ENCODE measurements at places on chromosomes 16 and 17.

GRCh38 chr17:81398176-81398831 lies 3.0 kb downstream of the BAHCC1 start:
- DNase-seq = no peak

DNA sequence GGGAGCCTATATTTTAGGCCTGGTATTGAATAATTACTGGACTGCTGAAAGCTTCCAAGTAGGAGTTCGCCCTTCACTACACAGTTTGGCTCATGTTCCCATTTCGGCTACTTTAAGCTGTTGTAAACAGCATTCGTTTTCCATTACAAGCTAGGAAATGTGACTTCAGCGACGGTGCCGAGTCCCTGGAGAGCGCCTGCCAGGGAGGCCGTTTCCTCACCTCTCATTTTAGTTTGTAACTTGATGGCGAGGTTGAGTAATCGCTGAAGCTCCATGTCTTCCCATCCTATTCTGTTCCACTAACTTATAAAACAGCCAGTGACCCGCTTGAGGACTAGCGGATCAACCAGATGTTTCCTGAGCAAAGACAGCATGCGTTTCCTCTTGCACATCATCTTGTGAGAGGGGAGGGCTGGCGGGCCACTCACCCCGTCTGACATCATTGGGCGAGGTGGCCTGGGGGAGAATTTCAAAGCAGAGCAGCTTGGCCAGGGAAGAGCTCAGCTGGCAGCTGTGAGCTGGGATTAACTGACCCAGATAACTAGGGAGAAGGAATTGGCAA lies 32.9 kb downstream of the PCTP start:
- no peak for DNase-seq

- DNase-seq = no peak
These were observed 70.5 kb downstream of the MPRIP start for GRCh38 chr17:17112628-17113200.

DNA sequence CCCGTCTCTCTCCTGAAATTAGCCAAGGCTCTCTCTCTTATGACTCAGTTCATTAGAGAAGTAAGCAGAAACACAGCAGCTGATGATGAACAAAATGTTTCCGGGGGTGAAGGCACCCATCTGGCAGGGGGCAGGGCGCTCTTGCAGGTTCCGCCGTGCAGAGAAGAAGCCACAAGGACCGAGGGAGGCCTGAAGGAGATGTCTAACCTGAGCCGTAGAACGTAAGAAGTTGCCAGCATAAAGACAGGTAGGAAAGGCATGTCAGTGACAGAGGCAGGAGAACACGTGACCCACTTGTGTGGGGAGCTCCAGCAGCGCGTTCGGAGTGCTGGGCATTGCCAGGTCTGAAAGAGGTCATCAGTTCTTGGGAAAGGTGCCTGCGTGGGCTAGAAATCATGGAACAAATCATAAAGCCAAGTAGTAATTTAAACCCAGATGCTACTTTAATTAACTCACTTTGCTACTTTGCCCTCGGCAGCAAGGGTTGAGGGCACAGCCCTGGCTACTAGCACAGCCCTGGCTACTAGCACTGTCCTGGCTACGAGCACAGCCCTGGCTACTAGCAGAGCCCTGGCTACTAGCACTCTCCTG lies 198.6 kb downstream of the RPTOR start:
- DNase-seq = no peak

DNA sequence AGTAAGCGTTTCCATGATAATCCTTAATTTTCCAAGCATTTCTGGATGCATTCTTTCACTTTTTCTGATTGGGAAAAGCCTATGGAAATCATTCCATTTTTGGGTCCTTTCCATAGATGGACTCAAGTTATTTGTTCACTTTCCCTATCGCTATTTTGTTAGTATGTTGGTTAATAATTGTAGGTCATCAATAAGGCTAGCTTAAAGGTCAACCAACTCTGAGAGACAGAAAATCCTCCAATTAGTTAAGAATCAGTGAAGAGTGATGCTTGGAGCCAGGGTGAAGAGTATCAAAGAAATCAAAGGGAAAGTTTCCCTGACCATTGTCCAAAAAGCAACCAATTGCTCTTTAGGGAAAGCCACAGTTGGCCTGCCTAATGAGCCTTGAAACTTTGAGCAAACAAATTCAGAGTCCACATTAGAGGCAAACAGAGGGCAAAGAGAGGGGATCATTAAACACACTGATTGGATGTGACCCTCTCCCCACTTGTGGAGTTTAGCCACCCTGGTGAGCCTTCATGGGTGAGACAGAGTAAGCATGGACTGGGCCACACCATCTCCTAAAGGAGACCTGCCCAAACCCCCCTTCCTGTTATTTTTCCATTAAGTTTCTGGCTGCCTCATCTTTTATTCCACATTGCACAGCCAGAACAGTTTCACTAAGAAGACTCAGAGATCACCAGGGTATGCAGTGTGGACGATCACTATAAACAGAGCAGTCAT lies 133.4 kb upstream of the DYNLRB2 start:
- no peak for DNase-seq

DNA sequence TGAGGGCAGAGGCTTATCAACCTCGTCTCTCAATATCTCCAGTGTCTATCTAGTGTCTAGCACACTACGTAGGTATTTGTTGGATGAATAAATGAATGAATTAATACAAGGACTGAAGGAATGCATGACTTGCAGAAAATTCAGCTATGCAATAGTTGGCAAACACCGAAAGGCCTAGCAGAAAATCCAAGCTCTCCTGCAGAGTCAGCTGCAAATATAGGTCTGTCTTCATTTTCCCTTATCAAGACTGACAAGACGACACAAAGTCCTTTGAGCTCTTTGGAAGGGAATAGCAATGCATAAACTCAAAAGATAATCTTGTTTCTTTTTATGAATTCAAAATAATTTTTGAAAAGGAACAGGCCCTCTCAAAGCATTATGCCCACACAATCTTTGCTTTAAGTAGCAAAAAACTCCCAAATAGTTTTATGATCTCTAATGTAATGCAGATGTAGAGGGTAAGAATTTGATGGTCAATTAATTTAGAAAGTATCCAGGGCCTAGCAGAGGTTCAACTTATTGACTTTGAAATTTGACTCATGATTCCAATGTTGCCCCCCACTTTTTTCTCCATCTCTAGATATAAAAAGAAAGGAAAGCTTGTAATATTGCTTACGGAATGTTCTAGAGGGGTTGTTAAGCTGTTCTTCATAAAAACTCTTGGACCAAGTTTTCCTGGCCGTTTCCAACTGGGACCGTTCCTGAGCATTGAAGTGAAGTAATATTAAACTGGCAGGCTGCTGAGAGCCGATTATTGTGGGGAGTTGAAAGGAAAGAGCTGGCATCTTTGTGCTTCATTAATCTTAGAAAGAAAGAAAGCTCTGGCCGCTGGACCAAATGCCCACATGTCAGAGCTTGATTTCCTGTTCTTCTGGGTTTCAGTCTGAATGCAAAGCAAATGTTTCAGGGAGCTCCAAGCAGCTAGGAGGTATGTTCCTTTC lies 227.3 kb downstream of the HS3ST3A1 start:
- no peak for DNase-seq

DNA sequence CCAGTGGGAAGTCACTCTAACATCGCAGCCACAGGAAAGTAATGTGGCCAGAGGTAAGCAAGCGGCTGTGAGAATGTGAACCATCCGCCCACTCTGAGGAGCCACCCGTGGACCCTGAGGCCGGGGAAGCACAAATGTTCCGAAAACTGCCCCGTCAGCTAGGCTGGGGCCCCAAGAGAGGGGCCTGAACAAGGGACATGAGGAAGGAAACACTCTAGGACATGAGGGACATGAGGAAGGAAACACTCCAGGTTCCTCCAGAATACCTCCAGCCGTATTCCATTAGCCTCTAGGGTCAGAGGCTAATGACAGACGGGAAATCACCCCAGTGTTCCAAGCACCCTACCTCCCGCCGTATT lies 317 bp downstream of the TEFM start:
- no peak for DNase-seq

GRCh38 chr17:79038545-79039135 lies 14.7 kb downstream of the C1QTNF1 start:
- DNase-seq = no peak

- DNase-seq = no peak
These were observed 26.1 kb upstream of the CYTH1 start for GRCh38 chr17:78808163-78808562.

DNA sequence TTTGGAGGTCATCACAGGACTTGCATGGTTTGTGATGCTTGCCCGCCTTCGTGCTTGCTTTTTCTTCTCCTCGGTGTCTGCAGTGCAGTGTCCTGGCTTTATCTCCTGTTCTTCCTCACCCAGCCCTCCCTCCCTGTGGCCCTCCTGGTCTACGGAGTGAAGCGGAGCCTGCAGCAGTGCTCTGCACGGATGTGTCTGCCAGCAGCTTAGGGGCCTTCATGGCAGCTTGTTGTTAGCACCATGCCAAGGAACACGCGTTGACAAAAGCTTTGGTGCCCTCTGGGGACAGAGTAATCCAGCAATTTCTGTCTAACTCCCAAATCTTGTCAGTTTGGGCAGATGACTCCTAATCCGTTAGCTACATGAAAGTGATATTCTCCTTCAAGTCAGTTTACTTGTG lies 9.9 kb downstream of the DHODH start:
- DNase-seq = no peak

DNA sequence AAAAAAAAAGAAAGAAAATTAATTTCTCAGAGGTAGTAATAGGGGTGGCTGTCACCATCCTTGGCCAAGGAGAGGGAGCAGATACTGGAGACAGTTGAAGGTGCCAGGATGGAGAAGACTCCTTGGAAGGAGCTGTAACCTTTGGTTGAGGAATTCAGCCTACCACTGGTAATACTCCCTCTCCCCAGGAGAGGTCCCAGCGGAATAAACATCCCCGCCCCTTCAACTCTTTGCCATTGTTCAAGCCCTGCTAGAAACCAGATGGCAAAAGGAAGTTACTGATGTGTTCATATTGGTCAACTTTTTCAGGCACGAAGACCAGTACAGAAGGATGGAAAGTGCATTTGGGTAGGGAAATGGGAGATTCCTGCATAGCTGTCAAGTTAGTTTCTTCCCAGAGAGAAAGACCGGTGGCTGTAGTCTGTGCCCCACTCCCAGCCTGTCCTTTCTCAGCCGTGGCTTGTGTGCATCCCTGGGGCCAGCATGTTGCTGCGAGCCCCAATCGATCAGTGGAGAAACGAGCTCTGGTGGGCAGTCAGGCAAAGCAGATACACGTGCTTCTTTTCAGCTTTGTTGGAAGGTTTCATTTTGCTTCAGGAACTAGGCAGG lies 612.1 kb downstream of the MAF start:
- DNase-seq = no peak

- DNase-seq = no peak
These were observed 5.7 kb downstream of the CCDC102A start for GRCh38 chr16:57530522-57531252.

GRCh38 chr16:4113358-4114256 lies 2.6 kb downstream of the ADCY9 start:
- DNase-seq = no peak

DNA sequence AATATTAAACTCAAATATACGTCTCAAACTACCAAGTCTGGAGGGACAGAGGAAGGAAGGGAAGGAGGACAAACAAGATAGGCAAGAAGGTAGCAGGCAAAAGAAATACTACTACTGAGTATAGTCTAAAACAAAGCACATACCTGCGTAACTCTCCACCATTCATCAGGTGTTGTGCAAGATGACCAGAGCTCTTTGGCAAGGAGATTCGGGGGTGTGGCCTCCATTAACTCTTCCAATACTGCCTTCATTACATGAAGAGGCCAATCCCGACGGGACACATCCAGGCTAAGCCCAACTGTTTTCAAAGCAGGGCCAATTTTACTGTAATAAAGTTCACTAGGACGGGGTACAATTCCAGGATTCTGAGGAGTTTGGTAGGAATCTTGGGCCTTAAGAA lies 38.2 kb upstream of the ARL6IP1 start:
- no peak for DNase-seq

- DNase-seq = no peak
These were observed 37.7 kb upstream of the RHBDL3 start for GRCh38 chr17:32227910-32228309.

DNA sequence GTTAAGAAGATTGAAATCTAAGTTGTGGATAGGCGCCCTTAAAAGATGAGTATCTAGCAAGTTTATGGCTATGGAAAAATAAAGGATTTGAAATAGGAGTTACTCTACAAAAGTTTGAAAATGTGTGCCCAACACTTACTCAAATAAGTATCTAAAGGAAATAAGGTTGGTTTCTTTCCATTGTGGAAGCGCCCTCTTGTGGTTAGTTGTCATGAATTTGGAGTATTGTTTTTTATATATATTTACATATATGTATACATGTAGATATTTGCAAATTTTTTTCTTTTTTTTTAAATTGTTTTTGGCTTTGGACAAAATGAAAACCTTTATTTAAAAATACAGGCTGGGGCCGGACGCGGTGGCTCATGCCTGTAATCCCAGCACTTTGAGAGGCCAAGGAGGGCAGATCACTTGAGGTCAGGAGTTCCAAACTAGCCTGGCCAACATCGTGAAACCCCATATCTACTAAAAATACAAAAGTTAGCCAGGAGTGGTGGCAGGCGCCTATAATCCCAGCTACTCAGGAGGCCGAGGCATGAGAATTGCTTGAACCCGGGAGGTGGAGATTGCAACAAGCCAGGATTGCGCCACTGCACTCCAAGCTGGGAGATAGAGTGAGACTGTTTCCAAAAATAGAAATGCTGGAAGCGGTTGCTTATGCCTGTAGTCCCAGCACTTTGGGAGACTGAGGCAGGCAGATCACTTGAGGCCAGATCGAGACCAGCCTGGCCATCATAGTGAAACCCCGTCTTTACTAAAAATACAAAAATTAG lies 24.0 kb upstream of the VPS4A start:
- DNase-seq = peak; percentile 62

DNA sequence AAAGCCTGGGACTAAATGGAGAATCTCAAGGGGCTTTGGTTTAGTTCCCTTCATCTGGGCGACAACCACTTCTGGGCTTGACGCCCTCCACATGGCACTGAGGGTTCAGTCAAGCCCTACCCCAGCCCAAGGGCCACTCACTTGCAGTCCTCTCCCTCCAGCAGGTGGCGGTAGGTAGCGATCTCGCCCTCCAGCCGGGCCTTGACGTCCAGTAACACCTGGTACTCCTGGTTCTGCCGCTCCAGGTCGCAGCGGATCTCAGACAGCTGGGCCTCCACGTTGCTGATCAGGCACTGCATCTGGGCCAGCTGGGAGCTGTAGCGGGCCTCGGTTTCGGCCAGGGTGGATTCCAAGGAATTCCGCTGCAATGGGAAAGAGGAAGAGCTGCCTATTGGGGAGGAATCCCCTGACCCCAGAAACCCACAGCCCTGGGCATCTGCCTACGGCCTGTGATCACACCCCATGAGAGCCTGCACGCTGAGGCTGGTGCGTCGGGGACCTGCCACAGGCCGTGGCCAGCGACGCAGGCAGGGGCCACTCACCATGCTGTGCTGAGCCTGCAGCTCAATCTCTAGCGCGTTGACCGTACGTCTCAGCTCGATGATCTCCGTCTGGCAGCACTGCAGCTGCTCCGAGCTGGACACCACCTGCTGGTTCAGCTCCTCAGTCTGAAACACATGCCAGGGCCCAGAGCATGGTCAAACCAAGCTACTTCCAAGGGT lies 2.7 kb downstream of the KRT36 start:
- DNase-seq = no peak

GRCh38 chr17:30952638-30953393 lies 18.0 kb upstream of the RNF135 start:
- no peak for DNase-seq
